ENCODE measurements at places on chromosomes 13 and 19. TPM values are rescaled to one million over a fixed set of nuclear protein-coding genes. Genes with fewer than 3 reads are reported as not detected.
A peak's percentile ranks its signal among the peaks of the same experiment; 100 is the strongest.

The MUC16 gene
- not detected for polyA plus RNA-seq

The SLC10A2 gene
- polyA plus RNA-seq, result 9.0 TPM

The S1PR2 gene
- polyA plus RNA-seq, result 37.2 TPM

The NLRP9 gene
- polyA plus RNA-seq, result not detected

The FGF21 gene
- not detected for polyA plus RNA-seq

The IQCN gene
- 9.2 TPM for polyA plus RNA-seq

The FFAR2 gene
- 0.19 TPM for polyA plus RNA-seq

The PTH2 gene
- polyA plus RNA-seq, result not detected

The CEACAM3 gene
- 0.39 TPM for polyA plus RNA-seq

The TMEM221 gene
- polyA plus RNA-seq, result 1.3 TPM

The ZNF628 gene
- 2.0 TPM for polyA plus RNA-seq

The SERP2 gene
- 8.4 TPM for polyA plus RNA-seq

GRCh38 chr19:49854378-49855263 is 3.7 kb downstream of the PTOV1 start:
- DNase-seq, result no peak

DNA sequence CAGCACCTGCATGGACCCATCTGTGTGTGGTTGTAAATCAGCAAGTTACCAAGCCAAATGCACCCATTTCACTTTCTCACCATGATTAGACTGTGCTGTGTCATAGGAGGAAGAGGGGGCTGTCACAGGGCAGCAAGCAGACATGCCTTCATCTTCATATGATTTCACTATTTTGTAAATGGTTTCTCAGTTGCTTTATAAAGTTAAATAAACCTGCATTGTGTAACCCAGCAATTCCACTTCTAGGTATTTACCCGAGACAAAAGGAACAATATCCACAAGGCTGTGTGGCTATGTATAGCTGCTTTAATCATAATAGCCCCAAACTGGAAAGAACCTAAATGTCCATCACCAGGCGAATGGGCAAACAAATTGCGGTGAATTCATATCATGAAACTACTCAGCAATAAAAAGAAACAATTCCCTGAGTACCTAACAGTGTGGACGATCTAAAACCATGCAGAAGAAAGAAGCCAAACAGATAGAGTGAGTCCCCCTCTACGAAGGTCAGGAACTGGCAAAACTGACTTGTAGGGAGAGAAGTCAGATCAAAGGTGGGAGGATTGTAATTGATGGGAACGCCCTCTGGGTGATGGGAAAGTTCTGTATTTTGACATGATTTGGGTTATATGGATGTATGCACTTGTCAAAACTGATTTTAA is 185.4 kb downstream of the COL4A1 start:
- no peak for DNase-seq

- no peak for DNase-seq
Observed at GRCh38 chr13:53144826-53145225, 116.2 kb downstream of the OLFM4 start.

DNA sequence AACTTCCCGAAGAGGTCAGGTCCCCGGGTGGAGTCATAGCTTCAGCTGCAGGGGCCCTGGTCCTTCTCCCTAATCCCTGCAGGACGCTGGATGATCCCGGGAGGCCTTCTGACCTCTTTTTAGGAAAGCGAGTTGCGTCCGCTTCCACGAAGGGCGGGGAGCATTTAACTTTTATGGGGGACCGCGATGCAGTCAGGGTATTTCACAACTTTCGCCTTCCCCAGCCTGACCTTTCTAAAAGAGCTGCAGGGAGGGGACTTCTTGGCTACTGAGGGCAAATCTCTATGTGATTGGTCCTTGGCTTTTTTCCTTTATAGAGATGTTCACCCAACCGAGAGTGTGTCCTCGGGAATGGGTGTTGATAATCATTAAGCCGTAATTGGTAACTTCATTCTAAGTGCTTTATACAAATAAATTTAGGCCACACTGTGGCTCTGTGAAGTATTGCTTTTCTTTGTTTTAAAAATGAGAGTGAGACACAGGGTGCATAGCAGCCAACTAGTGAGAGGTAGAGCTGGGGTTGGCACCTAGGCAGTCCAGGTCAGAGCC is 778 bp downstream of the ZNF230 start:
- peak; percentile 3 for DNase-seq

GRCh38 chr13:20401531-20401930 is 124.1 kb downstream of the CRYL1 start:
- no peak for DNase-seq

- DNase-seq, result no peak
Observed at GRCh38 chr13:41145136-41145908, 12.7 kb upstream of the KBTBD6 start.

DNA sequence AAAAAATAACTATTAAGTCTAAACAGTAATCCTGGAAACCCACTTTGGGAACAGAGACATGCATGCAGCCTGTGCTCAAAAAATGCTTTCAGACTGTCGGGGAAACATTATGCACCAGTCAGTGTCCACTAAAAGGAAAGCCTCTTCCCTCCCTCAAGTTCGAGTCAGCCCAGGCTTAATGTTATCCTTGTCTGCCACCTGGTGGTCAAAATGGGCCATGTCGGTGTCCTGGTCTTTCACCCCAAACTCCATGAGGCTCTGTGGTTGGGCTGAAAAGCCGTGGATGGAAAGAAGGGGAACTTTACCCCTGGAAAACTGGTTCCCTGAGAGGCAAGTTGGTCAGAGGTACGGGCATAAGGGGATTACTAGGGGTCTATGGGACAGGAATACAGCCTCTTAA is 88.4 kb upstream of the ZNF492 start:
- no peak for DNase-seq

GRCh38 chr13:111383591-111384440 is 63.4 kb downstream of the TEX29 start:
- no peak for DNase-seq

DNA sequence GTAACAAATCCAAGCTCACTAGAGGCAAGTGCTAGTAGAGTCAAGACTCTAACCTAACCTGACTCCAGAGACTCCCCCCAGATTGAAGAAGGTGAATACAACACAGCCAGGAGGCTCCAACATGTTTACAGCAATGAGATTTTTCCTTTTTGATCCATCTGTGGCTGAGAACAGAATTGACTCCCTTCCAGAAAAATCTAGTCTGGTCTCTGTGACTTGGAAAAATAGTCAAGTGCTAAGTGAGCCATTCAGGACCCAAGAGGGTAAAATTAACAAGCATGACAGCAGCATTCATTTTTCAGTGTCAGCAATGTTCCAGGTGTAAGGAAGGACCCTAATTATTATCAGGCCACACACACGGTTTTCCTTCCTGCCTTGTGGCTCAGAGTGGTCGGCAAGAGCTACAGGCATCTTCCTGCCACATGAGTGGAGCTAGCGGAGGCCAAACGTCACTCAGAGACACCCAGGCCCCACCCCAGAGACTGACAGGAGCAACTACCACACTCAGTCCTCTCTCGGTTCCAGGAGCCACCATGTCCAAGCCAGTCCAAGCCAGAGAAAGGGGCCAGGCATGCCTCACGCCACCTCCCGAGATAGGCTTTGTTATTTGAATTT is 395.1 kb downstream of the FOXO1 start:
- DNase-seq, result peak; percentile 30

DNA sequence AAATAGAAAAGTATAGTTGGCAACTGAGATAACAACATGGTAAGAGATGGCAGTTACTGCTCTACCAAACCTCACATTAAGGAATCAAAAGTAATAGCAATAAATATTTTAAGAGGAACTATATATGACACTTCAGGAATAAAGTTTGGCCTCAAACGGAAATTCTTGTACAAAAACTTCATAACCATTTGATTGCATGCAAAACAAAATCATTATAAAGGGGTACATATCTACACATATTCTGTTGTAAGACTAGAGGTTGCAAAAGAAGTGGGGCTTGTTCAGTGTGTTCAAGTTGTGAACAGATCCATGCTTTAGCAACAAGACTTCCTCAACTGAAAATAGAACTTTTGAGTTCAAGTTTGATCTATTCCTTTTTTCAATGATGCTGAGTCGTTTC is 133.5 kb upstream of the MIR17HG start:
- no peak for DNase-seq

DNA sequence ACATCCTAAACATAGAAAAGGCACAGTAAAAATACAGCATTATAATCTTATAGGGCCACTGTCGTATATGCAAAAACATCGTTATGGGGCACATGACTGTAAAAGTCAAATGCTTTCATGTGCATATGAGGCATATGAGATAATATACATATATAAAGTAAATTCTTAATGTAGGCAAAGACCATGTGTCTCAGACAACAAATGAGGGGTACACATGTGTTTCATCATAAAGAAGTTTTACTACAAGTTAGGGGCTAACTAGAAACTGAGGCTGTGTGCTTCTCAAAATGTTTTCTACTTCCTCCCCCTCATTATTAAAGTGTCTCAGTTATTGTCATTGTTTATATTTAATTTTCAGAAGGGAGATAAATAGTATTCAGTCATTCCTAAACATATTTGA is 309.6 kb downstream of the SHISA2 start:
- DNase-seq, result no peak

DNA sequence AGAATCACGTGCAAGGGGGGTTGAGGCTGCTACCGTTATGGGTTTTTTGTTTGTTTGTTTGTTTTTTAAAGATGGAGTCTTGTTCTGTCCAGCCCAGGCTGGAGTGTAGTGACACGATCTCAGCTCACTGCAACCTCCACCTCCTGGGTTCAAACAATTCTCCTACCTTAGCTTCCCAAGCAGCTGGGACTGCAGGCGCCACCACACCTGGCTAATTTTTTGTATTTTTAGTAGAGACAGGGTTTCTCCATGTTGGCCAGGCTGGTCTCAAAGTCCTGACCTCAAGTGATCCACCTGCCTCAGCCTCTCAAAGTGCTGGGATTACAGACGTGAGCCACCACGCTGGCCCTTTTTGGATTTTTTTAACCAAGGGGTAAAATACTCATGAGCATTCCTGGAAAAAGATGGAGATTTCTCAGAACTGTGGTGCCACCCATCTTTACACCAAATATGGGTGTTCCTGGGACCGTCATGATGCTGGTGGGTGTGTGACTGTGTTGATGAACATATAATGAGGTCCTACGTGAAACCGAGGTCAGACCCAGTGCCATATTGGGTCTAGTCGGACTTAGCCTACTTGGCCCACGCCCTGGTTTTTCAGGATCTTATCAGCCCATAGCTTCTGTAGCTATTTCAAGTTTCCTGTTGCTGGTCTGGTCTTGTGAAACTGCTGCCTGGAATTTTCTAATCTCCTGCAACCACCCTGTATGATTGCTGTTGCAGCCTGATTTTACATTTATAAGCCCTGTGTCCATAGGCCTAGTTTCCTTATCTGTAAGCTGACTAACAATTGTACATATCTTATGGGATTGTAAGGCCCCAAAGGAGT is 6.2 kb downstream of the PPP1R15A start:
- no peak for DNase-seq

All from right lung (tissue), 10 donors.